Astrocyte (in vitro differentiated cells and primary cell): ENCODE measurements at places on chromosomes 3 and 15.

DNA sequence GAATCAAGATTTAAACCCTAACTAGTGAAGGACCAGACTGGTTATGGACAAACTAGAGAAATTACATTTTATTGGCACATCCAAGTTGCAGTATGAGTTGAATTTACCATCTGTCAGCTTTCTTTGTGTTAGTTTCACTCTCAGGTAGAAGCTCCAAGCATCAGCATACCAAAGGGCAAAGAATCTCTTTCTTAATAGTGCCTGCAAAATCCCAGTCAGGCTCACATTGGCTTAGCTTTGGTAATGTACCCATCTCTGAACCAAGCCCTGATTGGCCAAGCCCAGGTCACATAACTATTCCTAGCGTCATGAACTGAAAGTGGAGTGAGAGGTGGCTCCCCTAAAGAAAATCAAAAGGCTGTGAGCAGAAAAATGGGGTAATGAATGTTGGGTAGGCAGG, 66.9 kb downstream of the CCNL1 start:
- no peak for DNase-seq

DNA sequence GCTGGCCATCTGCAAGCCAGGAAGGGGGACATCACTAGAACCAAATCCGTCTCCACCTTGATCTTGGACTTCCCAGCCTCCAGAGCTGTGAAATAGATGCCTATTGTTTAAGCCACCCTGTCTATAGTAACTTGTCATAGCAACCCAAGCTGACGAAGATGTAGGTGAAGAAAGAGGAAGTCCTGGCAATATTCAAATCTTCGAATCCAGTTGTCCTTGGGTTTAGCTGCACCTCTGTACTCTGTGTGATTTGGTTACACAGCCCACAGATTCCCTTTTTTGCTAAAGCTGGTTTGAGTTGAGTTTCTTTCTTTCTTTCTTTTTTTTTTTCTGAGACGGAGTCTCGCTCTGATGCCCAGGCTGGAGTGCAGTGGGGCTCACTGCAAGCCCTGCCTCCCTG, 68.0 kb upstream of the XCR1 start:
- DNase-seq: no peak

DNA sequence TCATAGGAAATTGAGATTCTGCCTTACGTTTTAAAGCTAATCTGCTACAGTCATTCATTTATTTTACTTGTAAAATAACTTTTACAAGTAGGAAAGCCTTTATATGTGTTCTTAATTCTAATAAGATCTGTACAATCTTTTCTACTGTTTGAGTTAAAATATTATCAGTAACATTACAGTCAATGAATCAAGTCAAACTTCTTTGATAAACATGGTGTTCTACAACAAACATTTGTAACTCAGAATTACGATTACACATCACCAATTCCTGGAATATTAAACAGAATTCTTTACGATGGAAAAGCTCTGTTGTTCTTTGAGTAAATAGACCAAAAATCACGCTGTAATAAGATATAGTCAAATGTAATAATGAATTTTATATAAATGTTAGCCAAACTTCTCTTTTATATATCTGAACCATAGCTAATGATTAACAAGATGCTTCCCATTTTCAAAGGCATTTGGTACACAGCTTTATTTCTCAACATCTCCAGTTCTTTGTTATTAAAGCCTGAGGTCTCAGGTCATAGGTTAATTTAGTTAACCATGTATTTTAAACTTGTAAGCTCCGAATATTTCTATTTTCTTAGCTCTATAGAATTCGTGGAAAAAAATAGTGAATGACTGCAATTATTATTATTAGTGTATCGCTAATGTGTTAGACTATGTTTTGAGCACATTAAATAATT, 232.4 kb downstream of the NAALADL2 start:
- no peak for DNase-seq

- no peak for DNase-seq
Observed at GRCh38 chr15:52984507-52984906, 194.4 kb upstream of the ONECUT1 start.

DNA sequence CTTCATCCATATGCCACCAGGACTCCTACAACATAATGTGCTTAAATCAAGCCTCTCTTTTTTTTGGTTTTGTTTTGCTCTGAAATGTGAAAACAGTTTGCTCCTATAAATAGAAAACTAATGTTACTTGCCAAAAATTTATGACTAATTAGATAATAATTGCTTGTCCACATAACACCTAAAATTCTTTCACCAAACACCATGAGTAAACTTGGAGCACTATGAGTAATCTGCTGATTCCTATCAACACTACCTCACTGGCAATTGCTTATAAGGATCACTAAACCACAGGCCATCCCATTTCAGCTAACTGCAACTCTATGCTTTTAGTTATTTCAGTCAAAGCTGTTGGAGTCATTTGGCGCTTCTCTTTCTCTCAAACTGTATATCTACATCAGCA, 252.7 kb downstream of the EPHA3 start:
- peak; percentile 85 for DNase-seq

- peak; percentile 50 for DNase-seq
Observed at GRCh38 chr15:67542420-67543347, at the start of gene MAP2K5. TSS of gene MAP2K5 (plus strand) at chr15:67542703. CDS start at chr15:67543336, 633 bp downstream.

DNA sequence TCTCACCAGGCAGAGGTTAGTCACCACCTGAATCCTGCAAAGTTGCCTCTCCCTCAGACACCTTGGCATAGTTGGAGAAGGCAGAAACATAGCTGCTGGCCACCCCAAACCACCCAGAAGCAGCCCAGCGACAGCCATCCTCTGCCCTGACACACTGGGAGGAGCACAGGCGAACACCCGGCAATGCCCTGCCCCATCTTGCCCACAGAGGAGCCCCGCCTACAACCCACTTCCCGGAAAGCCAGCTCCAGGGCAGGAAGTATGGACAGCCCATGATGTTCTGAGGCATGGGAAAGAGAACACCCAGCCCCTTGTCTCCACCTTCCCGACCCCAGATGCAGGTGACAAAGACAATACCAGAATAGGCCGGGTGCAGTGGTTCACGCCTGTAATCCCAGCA, 12.6 kb upstream of the SHISA5 start:
- DNase-seq: no peak

DNA sequence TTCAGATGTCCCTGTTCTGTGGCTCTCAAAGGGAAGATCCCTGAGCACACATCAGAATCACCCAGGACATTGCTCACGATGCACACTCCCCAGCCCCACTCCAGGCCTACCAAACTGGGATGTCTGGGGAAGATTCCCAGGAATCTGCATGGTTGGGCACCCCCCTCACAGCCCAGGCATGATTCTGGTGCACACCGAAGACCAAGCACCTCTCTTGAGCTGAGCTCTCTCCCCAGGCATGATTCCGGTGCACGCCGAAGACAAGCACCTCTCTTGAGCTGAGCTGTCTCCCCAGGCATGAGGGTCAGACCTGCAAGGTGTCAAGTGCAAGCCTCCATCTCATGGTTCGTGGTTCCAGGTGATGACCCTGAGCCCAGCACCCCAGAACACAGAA, 112.2 kb upstream of the MEF2A start:
- no peak for DNase-seq

DNA sequence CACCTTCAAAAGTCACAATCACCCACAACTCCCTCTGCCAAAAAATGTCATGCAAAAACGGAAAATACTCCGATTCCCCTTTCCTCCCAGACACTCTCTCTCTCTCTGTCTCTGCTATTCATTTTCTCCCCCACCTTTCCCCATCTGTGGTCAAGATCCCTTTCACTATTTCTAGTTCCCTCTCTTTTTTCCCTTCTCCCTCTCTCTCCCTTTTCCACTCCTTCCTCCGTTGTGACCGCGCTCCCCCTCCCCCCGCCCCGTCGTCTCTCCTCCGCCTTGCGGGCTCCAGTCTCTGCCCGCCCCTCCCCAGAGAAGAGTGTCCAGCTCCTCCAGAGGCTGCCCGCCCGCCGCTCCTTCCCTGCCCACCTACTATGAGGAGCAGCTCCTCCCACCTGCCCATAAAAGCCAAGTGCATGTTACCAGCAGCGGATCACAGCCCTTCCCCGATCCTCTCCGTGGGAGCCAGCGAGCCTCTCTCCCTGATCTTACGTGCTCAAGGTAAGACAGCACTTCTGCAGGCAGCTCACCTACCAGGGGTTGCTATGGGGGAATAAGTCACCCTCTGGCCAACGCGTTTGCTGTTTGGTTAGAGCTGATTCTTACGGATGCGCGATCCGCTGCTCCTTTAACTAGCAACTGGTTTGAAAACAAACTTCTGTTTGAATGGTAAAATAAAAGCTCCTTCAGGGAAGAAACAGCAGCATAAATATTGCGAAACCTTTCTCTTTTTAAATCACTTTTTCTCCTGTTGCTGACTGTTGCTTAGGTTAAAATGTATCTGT, at the start of gene COL8A1:
Gene COL8A1 (plus strand): TSS at position 428 of the 782 bp plus-strand sequence. CDS start 152,089 bp downstream, outside the sequence.
- DNase-seq: peak; percentile 84

DNA sequence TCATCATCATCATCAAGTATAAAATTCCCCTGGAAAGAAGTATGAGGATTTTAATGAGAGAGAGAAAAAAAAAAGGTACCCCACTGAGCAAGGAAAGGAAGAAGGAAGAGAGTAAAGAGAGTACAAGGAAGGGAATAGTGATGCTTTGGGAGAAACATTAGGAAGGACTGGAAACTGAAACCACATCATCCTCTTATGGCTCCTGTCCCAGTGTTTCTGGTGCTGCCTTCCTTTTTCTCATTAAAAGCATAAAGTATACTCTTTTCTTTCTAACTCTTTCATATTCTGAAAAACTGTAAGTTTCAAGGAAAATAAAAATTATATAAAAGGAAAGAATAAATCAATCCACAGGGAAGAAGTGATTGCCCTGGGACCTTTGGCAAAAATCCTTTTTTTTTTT, 616.4 kb upstream of the CBLB start:
- no peak for DNase-seq

- no peak for DNase-seq
Observed at GRCh38 chr15:61112231-61112630, 116.9 kb downstream of the RORA start.

- no peak for DNase-seq
Observed at GRCh38 chr3:22779737-22780136, 423.4 kb upstream of the UBE2E2 start.

DNA sequence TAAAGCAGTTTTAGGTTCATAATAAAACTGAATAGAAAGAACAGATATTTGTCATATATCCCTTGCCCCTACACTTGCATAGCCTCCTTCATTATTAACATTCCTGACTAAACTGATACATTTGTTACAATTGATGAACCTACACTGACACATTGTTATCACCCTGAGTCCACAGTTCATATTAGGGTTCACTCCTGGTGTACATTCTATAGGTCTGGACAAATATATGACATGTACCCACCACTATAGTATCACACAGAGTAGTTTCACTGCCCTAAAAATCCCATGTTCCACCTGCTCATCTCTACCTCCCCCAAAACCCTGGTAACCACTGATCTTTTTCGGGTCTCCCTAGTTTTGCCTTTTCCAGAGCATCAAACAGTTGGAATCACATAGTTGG, 13.8 kb downstream of the DCBLD2 start:
- DNase-seq: no peak

DNA sequence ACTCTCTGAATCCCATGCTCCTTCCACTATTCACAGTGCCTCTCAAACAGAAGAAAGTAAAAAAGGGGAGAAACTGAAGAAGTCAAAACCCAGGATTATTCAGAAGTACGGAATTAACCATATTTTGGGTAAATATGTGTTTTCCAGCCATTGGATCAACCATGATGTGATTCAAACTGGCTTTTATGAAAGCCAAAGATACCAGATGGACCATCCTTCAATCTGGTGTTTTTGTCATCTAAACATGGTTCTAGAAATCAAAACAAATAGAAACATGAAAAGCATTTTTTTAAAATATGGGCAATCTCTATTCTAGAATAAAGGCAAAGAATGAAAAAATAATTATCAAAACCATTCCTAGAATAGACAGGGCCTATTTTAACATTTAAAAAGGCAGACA, 172.7 kb downstream of the RORA start:
- no peak for DNase-seq

- no peak for DNase-seq
Observed at GRCh38 chr3:172151651-172152649, 112.6 kb downstream of the FNDC3B start.

- DNase-seq: no peak
Observed at GRCh38 chr15:45435124-45435903, 57.0 kb upstream of the GATM start.

GRCh38 chr3:46764206-46764605, 46.5 kb upstream of the PRSS50 start:
- no peak for DNase-seq

DNA sequence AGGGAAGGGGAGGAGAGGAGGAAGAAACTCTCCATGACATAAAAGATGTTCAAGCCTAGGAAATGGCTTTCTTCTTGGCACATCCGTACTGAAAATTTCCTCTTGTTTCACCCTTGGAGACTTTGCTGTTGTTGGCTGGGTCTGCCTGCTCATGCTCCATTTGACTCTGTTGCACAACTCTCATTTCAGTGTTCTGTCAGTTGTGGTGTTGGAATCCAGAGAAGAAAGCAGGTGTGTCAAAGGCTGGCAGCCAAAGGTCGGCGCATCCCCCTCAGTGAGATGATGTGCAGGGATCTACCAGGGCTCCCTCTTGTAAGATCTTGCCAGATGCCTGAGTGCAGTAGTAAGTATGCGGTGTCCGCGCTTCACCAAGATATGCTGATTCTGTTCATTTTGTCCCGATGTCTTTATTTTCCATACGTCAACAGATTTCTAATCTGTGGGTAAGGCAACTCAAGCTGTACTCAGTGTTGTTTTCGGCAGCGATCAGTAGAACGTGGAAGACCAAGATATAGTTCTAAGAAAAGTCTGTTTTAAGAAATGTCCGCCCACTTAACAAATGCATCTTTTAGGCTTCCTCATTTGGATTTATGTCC, 265.2 kb upstream of the GOLGA6L4 start:
- DNase-seq: no peak

GRCh38 chr3:194930377-194931204, 244.9 kb downstream of the FAM43A start:
- peak; percentile 87 for DNase-seq

GRCh38 chr15:25251700-25252390, 187.0 kb downstream of the UBE3A start:
- DNase-seq: no peak

GRCh38 chr3:72510247-72510646, 338.0 kb downstream of the SHQ1 start:
- DNase-seq: no peak

GRCh38 chr15:58056015-58056414, 9.5 kb downstream of the ALDH1A2 start:
- DNase-seq: no peak

DNA sequence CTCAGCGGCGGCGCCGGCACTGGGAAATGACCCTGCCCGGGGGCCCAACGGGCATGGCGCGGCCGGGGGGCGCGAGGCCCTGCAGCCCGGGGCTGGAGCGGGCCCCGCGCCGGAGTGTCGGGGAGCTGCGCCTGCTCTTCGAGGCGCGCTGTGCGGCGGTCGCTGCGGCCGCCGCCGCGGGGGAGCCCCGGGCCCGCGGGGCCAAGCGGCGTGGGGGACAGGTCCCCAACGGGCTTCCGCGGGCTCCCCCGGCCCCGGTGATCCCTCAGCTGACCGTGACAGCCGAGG, 172 bp downstream of the ITPKA start:
- DNase-seq: no peak

DNA sequence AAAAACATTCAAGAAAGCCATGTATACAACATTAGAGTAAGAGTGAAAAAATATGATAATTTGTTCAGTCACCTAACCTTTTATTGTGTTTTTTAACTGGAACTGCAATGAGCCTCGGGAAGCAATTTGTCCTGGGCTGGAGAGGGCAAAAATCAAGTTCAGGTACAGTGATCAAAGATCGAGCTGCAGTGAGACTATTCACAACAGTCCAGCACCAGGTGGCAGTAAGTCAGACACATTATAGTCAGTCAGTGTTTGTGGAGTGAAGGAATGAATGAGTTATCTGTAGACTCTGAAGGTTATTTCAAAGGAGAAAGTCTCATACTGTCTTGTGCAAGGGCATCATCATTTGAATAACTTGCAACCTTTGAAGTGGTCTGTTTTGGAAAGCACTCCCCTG, 116.6 kb downstream of the CHDH start:
- no peak for DNase-seq

- DNase-seq: no peak
Observed at GRCh38 chr3:98568402-98568801, 25.0 kb downstream of the CPOX start.
